A673 (cell line): ENCODE measurements at places on chromosomes 11 and 22. TPM values are rescaled to one million over a fixed set of nuclear protein-coding genes. Genes with fewer than 3 reads are reported as not detected.
A peak's percentile ranks its signal among the peaks of the same experiment; 100 is the strongest.

The MYBPC3 gene
- total RNA-seq = not detected in 2 replicates

DNA sequence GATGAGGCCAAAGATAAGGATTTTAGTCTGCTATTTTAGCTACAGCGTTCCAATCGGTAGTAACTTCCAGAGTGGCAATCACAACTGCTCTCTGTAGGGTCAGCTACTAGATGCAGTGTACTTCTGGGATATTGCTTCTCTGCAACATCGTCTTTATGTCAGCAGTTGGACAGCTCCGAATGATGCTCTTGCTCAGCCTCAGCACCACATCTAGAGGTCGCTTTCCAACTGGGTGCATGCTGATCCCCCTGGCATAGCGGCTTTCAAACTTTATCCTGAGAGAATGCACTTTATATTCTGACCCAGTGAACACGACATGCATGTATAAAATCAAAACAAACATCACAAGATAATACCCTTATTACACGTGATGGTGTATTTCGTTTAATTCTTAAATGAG lies 219.6 kb downstream of the C11orf87 start:
- H3K27ac ChIP-seq = no peak overlapping the region
- peaks cover 6% of the 10 kb centered on the region for H3K4me1 ChIP-seq
- peaks cover 21% of the 10 kb centered on the region for H3K27me3 ChIP-seq
- DNase-seq = peak; percentile 67
- H3K4me3 ChIP-seq = no peak overlapping the region

GRCh38 chr11:61278001-61278470 lies 17.1 kb downstream of the VWCE start:
- no peaks in the 10 kb centered on the region for H3K4me1 ChIP-seq
- H3K27ac ChIP-seq = no peak overlapping the region
- no peaks in the 10 kb centered on the region for H3K36me3 ChIP-seq
- no peaks in the 10 kb centered on the region for H3K27me3 ChIP-seq

The HSPB2 gene
- not detected in 2 replicates for total RNA-seq

DNA sequence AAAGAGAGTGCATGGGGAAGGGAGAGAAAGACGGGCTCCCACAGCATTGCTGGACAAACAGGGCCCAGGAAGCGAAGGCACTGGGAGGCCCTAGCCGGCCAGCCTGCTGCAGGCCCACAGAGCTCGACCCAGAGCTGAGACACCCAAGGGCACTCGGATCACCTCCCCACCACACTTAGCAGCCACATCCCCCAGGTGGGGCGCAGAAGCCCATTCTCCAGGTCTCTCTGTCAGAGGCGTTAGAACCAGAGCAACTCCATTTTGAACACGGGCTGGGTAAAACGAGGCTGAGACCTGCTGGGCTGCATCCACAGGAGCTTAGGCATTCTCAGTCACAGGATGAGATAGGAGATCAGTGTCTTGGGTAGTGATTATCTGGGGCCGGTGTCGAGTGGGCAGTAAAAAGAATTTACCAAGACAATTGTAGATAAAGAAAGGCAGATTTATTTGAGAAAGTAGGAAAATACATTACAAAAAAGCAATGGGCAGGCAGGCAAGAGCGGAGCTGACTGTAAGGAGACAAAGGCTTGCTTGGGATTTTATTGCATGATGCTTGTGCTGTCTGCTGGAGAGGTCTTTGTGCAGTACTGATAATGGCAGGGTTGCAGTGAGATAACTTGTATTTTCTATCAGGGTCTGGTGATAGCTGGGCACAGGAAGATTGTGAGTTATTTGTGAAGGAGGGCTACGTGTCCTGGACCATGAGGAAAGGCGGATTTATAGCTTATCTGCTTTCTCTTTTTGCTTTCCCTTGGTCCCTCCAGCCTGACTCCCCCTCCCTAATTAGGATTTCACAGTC lies 13.4 kb upstream of the CAPN5 start:
- H3K27ac ChIP-seq = no peak overlapping the region
- no peak overlapping the region for H3K4me3 ChIP-seq
- no peak for DNase-seq
- no peaks in the 10 kb centered on the region for H3K27me3 ChIP-seq
- H3K36me3 ChIP-seq = no peaks in the 10 kb centered on the region
- H3K4me1 ChIP-seq = no peaks in the 10 kb centered on the region

- no peaks in the 10 kb centered on the region for H3K36me3 ChIP-seq
- no peak overlapping the region for H3K4me3 ChIP-seq
- no peak for DNase-seq
- H3K27me3 ChIP-seq = no peaks in the 10 kb centered on the region
- H3K4me1 ChIP-seq = peaks cover 8% of the 10 kb centered on the region
These were observed 13.6 kb downstream of the GNB1L start for GRCh38 chr22:19840955-19841640.

DNA sequence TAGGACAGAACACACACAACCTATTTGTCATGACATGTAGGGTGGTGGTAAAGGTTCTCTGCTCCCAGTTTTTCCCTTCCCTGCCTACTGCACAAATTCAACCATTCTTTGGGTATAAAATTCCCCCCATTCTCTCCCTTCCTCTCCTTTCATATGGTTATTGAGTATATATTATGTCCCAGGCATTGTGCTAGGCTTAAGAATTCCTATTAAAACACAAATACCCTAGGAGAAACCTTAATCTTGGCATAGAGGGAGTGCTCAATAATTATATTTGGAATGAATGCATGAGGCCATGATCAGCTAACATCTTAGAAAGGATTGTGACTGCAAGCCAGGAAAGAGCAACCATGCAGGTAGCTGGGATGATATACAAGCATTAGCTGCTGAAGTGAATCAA lies 120.4 kb upstream of the MTMR2 start:
- H3K4me3 ChIP-seq = no peak overlapping the region
- H3K27me3 ChIP-seq = no peaks in the 10 kb centered on the region
- no peak for DNase-seq
- H3K4me1 ChIP-seq = no peaks in the 10 kb centered on the region
- no peaks in the 10 kb centered on the region for H3K36me3 ChIP-seq

The THY1 gene
- total RNA-seq = 150 and 187 TPM in 2 replicates

GRCh38 chr11:43067681-43068080 lies 244.1 kb upstream of the API5 start:
- no peak overlapping the region for H3K27ac ChIP-seq
- no peaks in the 10 kb centered on the region for H3K36me3 ChIP-seq
- DNase-seq = no peak
- no peak overlapping the region for H3K4me3 ChIP-seq
- H3K27me3 ChIP-seq = no peaks in the 10 kb centered on the region
- H3K4me1 ChIP-seq = peaks cover 15% of the 10 kb centered on the region

DNA sequence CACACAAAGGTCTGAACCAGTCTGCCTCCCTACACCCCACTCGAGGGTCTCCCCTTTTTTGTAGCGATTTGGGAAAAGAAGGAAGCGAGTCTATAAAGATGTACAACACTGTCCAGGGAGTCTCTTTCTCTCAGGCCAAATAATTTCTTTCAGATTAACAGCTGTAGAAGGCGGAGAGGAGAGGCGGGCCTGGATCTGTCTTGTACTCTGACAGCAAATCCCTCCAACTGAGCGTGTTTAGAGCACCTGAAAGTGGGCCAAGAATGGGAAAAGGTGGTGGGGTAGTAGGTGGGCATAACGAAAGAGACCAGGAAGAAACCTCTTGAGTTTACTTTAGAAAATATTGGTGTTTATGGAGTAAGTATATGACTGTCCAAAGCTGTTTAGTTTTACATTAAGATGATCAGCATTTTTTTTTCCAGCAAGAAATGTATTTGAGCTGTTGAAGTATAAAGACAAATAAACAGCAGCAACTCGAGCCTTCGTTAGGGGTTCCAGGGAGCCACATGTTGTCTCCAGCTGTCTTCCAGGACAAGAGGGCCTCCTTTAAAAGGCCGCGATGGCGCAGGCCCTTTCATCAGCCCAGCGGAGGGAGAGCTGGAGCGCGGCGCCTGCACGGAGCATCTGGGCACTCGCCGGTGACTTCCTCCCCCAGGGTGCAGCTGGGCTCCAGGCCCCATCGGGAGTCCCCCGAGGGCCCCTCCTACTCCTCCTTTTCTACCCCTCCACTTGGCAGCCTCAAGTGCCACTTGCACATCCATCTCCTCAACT lies 34.9 kb downstream of the SCUBE1 start:
- DNase-seq = no peak
- H3K27ac ChIP-seq = no peak overlapping the region
- H3K4me3 ChIP-seq = no peak overlapping the region
- peaks cover 12% of the 10 kb centered on the region for H3K4me1 ChIP-seq

GRCh38 chr11:76445121-76446084 lies 585 bp downstream of the EMSY start:
- no peaks in the 10 kb centered on the region for H3K27me3 ChIP-seq
- DNase-seq = peak; percentile 97
- H3K27ac ChIP-seq = peak overlapping the region; percentile 91
- peaks cover 18% of the 10 kb centered on the region for H3K4me1 ChIP-seq
- H3K36me3 ChIP-seq = peaks cover 34% of the 10 kb centered on the region

The HNRNPUL2 gene
- total RNA-seq = 104 and 105 TPM in 2 replicates

DNA sequence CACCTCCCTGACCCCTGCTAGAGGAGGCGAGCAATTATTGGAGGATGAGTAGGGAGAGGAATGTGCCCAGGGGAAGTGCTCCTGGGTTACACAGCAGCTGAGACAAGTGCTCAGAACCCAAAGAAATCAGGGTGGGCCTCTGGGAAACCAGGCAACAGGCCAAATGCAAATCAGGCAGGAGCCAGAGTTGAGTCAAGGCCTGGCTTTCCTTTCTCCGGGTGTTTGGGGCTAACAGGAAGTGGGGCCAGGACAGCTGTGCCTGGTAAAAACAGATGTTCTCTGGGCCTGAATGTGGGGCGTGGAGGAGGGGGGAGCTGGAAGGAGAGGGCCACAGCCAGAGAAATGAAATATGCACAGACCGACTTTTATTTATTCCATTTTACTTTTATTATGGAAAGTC lies 22.0 kb downstream of the MFNG start:
- DNase-seq = peak; percentile 42
- no peaks in the 10 kb centered on the region for H3K4me1 ChIP-seq
- H3K27ac ChIP-seq = no peak overlapping the region
- no peaks in the 10 kb centered on the region for H3K27me3 ChIP-seq
- no peak overlapping the region for H3K4me3 ChIP-seq

GRCh38 chr11:6387811-6388599 lies 2.3 kb upstream of the SMPD1 start:
- no peak for DNase-seq
- peak overlapping the region; percentile 93 for H3K27ac ChIP-seq
- no peak overlapping the region for H3K4me3 ChIP-seq
- peaks cover 7% of the 10 kb centered on the region for H3K36me3 ChIP-seq

The APOL6 gene
- 6.3 and 7.0 TPM in 2 replicates for total RNA-seq

DNA sequence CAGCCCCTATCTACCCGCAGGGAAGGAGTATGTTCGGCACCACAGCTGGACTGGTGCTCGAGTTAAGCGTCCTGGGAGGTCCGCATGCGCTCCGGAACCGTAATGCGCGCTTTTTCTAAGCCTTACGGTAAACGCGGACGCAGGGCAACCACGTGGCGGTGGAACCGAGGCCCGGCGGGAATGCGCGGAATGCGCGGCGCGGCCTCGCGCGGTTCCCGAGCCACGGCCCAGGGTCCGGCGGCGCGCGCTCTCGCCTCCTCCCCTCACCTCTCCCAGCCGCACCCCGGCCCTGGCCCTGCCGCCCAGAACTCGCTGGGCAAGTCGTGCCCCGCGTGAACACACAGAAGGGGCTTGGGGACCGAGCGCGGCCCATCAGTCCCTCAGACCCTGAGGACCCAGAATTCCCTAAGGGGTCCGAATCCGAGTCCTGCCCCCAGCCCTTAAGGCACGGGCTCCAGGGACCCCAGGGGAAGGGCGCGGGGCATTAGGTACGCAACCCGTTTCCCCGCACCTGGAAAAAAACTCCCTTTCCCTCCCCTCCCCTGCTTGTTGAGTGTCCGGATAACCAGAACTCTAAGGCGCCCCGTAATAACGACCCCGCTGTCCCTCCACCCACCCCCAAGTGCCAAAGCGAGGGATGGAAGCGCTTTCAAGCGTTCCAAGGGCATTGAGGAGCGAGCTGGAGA lies 4.3 kb upstream of the CCND1 start:
- H3K36me3 ChIP-seq = no peaks in the 10 kb centered on the region
- H3K4me1 ChIP-seq = peaks cover 30% of the 10 kb centered on the region
- H3K4me3 ChIP-seq = peak overlapping the region; percentile 86

The ESAM gene
- 1.2 and 1.5 TPM in 2 replicates for total RNA-seq

- H3K27me3 ChIP-seq = no peaks in the 10 kb centered on the region
- H3K27ac ChIP-seq = no peak overlapping the region
- DNase-seq = no peak
- H3K36me3 ChIP-seq = no peaks in the 10 kb centered on the region
- H3K4me3 ChIP-seq = no peak overlapping the region
These were observed 353.7 kb downstream of the METTL15 start for GRCh38 chr11:28461846-28462245.

DNA sequence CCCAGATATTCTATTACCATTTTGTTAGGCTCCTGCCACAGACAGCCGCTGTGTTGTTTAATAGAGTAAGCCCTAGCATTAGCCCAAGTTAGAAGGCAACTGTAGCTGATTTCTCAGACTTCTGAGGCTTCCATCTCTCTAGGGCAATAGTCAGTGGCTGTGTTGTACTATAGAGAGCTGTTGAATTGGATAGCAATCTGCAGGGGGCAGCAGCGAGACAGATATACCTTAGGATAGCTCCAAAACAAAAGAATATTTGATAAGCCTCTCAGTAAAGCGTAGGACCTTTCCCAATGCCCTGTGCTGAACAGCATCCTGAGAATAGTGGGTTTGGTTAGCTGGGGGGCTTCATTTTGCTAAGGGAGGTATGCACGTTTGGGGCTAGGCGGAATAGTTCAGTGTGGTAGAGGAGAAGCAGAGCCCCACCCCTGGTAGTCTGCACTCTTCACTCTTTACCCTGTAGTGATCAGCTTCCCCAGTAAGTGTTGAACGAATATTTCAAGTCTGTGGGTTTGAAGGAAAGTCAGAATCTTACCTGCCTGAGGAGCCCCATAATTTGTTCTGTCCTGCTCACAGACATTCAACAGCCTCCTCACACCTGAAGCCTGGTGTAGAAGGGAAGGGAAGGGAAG lies 515.1 kb downstream of the INSC start:
- H3K4me1 ChIP-seq = no peaks in the 10 kb centered on the region
- H3K4me3 ChIP-seq = no peak overlapping the region
- H3K36me3 ChIP-seq = no peaks in the 10 kb centered on the region
- peak; percentile 43 for DNase-seq
- no peak overlapping the region for H3K27ac ChIP-seq
